ENCODE measurements at places on chromosomes 2 and 18.

- no peak for DNase-seq
Measured at GRCh38 chr18:62773691-62774090, 58.4 kb downstream of the PHLPP1 start.

GRCh38 chr2:166240387-166241313 lies 112.8 kb upstream of the SCN1A start:
- no peak for DNase-seq

GRCh38 chr2:55228226-55228563 lies 3.9 kb downstream of the CLHC1 start:
- DNase-seq: no peak

DNA sequence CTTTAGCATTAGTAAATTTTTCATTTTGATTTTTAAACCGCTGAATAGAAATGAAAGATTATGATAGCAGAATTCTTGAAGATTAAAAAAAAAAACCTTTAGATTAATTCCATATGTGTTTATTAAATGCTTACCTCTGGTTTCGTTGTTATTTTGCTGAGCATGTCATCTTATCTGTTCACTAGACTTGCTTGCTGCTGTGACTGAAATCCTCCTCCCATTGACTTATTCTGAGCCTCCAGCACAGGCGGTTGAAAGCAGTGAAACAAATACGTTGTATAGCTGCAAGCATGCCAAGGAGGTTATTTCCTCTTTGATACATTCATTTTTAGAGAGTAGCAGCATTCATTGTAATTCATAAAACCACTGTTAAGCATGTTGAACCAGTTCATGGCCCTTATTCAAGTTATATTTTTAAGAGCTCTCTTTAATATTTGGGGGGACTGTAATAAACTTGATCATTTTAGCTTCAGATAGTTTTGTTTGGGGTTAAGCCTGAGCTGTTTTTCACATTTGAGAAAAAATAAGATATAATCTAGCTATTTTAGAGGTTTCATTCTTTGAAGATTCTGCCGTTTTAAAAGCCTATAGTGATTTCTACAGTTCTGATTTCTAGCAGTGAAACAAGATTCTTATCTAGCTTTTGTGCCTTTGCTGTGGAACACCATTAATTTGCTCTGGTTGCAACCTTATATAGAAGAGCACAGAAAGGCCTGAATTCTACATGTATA lies at the start of gene HTR2B:
TSS of gene HTR2B (minus strand) at position 205 of the 731 bp plus-strand sequence. CDS start 1,278 bp downstream, outside the sequence.
- DNase-seq: no peak

DNA sequence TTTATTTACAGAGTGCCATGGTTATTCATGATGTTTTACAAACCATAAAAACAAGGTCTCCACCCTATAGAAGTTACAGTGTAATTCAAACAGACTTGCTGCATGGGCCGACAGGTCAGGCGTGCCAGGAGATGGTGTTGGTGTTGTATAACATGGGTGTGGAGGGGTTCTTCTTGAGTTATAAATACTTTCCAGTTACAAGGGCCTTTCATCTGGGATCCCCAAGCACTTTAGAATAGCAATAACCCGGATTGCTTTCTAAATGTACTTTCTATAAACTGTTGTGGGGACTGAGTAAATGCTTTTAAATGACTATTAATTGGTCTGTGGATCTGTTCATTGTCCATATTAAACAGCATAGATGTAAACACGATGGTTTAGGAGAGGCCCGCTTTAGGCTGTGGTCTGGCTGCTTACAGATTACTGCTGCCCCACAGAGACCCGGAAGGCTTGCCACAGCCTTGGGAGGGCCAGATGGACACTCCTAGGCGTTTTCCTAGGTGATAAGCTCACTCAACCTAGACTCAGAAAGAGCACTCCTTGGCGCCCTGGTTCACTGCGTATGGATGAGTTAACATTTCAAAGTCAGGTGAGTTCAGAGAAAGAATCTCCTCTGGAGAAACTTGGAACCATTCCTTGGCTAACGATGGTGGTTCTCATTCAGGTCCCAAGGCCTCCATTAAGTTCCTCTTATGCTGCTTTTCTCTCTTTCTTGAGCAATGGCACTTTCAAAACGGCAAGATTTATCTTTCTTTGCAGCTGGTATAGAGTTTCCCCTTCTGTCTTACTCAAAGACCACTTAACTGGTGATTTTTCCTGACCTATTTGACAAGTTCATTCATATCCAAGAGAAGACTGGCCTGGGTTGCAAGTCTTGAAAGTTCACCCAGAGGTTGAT lies 3.6 kb upstream of the KIAA2012 start:
- no peak for DNase-seq

Data from upper lobe of right lung (tissue), 1 donor.